ENCODE measurements at places on chromosomes 11 and 22. TPM values are rescaled to one million over a fixed set of nuclear protein-coding genes. Genes with fewer than 3 reads are reported as not detected.

The INPPL1 gene
- total RNA-seq: 72.6 TPM

The MMP12 gene
- total RNA-seq: not detected

The APOL3 gene
- total RNA-seq: not detected

The CDC45 gene
- 27.8 TPM for total RNA-seq

The KDM4E gene
- total RNA-seq: not detected

The PHRF1 gene
- 29.5 TPM for total RNA-seq

The HEPHL1 gene
- total RNA-seq: not detected

The SMIM38 gene
- not detected for total RNA-seq

The LRRC10B gene
- 0.17 TPM for total RNA-seq

Data from A549 treated with GW870086 at 1 μM for 4 hours (cell line).